Hematopoietic multipotent progenitor cell treated with erythropoietin and hydrocortisone succinate and interleukin-3 and kit ligand, for 4 days (in vitro differentiated cells): ENCODE measurements at places on chromosomes 12 and 14.
A peak's percentile ranks its signal among the peaks of the same experiment; 100 is the strongest.

DNA sequence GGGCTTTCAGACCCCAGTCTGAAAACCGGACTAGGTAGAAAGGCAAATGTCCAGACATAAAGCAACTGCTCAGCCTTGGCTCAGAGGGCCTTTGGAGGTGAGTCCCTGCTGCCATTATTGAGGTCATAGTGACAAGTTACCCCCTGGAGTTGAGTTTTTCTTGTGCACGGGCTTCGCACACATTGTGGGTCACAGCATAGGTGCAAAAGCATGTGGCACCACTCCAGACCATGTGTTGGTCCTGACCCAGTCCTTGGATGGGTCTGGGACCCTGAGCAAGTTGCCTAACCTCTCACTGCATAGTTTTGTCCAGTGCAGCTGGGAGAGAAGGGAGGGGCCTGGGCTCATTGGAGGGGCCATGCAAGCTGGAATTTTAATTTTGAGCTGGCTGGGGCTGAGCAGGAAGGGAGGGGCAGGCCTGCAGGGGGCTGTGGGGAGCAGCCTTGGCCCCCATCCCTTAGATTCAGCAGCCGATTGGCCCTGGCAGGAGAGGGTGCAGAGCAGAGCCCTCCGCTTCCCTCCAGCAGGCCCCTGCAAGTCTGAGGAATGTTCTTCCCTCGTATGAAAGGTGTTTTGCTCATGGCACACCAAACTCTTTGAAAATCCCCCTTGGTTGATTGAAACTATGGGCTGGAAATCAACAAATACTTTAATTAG is 4.2 kb upstream of the KRT5 start:
- no peak for DNase-seq

- DNase-seq = no peak
Measured at GRCh38 chr12:84791444-84791843, 121.2 kb downstream of the SLC6A15 start.

DNA sequence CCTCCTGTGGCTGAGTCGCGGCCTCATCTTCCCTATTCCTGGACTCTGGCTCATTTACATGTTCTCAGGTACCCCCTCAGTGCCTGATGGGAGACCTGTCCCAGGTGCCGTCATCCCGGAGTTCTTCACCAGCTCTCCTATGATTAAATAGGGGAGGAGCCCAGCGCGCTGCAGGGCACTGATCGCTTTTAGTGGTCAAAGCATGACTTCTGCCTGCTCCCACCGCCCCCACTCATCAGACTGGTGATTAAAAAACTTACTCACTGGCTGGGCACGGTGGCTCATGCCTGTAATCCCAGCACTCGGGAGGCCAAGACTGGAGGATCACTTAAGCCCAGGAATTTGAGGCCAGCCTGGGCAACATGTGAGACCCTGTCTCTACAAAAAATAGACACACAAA is 85.9 kb downstream of the FOXN4 start:
- DNase-seq = no peak

DNA sequence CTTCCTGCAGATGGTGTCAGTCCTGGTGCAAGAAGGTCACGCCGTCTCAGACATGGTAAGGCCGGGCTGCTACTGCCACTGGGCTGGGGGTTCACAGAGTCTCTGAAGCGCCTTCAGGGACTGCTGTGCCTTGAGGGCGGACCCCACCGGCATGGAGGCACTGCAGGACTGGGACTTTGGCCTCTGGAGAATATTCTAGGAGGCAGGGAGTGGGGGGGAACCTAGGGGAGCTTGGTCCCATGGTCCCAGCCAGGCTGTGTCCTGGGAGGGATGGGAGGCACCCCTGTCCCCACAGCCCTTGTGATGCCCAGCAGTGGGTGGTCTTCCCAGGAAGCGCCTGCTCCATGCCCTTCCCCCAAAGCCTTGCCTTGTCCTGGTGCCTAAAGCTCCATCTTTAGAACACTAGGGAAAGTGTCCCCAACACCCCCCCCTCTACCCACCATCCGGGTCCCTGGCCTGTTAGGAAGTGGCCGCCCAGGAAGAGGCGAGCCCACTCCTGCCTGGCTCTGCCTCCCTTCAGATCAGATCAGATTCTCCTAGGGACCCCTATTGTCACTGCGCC is 1.5 kb downstream of the AMN start:
- DNase-seq = no peak

- DNase-seq = peak; percentile 27
Measured at GRCh38 chr12:26124446-26125399, at the start of gene BHLHE41. TSS of gene BHLHE41 (minus strand) at chr12:26125037. CDS start at chr12:26124779, 258 bp downstream.

DNA sequence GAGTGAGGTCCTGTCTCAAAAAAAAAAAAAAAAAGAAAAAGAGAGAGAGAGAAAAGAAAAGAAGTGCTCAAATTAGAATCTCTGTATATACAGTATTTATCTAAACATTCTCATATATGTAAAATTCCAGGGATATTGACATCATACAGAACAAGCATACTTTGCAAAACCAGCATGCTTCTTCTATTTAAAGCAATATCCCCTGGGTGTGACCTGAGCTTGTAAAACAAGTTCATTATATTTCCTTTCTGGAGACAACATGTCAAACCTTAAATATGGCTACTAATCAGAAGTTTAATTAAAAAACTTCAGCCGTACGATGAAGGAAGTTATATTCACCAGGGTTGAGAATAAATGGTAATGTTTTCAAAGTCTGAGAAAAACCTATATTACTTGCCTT is 175.8 kb upstream of the HMGA2 start:
- DNase-seq = no peak

DNA sequence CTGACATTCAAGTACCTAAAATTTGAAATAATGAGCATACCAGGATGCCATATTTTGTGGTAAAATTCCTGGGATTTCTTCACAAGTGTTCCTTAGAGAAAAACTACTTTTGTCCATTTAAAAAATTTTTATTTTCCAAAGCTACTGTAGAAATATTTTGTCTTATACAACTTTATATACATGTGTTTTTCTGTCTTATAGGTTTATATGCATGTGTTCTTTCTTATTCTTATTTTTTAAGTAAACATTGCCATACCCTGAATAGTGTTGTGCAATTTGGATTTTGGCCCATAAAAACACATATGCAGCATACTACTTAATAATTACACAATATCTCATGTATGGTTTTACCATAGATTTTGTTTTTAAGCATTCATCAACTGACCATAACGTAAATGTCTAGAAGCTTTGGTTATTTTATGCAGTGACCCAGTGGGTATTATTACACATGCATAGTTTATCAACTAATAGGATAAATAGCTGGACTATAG is 1107.4 kb upstream of the SEL1L start:
- DNase-seq = no peak

DNA sequence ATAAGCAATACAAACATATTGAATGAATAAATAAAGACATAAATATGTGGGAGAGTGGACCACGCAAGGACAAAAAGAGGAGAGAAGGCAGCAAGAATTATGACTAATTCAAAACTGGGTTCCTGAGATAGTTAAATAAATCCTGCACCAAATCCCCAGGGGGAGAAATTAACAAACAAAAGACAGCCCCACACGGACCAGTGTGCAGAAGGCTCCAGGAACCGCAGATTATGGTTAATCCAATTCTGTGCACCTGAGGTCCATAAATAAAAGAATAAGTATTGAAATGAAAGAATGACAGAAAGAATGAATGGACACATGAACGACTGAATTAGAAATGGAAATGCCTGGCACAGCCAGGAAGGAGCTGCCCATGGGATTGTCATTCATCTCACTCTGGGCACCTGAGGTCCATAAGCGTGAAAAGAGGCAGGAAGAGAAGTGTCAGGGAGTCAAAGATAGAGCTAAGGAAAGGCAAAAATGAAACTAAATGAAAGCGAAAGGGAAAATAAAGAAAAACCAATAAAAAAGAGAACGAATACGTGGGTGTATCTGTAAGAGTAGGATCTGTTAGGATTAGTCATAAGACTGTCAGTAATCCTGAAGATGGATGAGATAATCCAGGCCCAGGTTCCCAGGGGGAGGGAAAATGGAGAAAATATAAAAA is 23.3 kb downstream of the MEG3 start:
- DNase-seq = peak; percentile 17

- no peak for DNase-seq
Measured at GRCh38 chr12:69658203-69658602, 40.9 kb downstream of the BEST3 start.

- DNase-seq = peak; percentile 44
Measured at GRCh38 chr12:122013136-122013535, 8.5 kb upstream of the BCL7A start.

- DNase-seq = no peak
Measured at GRCh38 chr14:88422919-88423650, 37.6 kb downstream of the SPATA7 start.
